ENCODE measurements at places on chromosomes 11 and 22. TPM values are rescaled to one million over a fixed set of nuclear protein-coding genes. Genes with fewer than 3 reads are reported as not detected.

- DNase-seq = no peak
Measured at GRCh38 chr11:14149683-14150082, 187.2 kb downstream of the SPON1 start.

GRCh38 chr11:92300876-92301275 lies 76.3 kb downstream of the FAT3 start:
- no peak for DNase-seq

Gene TMEM151A
- total RNA-seq = 0.16 TPM

Gene OTOG
- not detected for total RNA-seq

Gene GRIK4
- 0.05 TPM for total RNA-seq

Measured in T-helper 17 cell (primary cell).